Heart left ventricle (tissue), 16 donors: ENCODE measurements at places on chromosomes 3 and 15. TPM values are rescaled to one million over a fixed set of nuclear protein-coding genes. Genes with fewer than 3 reads are reported as not detected.

DNA sequence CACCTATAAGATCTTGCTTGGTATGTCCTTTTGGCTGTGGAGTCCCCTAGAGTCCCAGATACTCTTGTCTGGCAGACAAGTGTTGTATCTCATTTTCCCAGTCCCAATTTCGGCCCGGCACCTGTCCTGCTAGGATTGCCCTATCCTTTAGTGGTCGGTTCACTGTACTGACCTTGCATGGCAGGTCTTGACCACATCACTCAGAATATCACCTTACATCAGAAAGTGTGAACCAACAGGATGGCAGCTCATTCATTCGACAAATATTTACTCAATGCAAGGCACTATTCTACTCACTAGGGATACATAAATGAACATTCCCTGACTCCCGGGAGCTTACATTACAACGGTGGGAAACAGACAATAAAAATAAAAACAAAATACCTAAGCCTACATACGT, 5.7 kb upstream of the CCDC80 start:
- no peak for DNase-seq

The ERICH6 gene
- 0.32 TPM for total RNA-seq

- no peak for DNase-seq
These were observed 16.3 kb upstream of the MYZAP start for GRCh38 chr15:57575363-57575762.

GRCh38 chr3:188421836-188422540, 268.0 kb downstream of the LPP start:
- peak; percentile 26 for DNase-seq

The ZNF197 gene
- total RNA-seq, result 7.8 TPM

GRCh38 chr15:57485869-57486268, 105.8 kb upstream of the MYZAP start:
- peak; percentile 63 for DNase-seq
